Naive thymus-derived CD8-positive, alpha-beta T cell (primary cell): ENCODE measurements at places on chromosomes 11 and 22.

GRCh38 chr22:20013382-20013871 lies 3.2 kb downstream of the ARVCF start:
- H3K4me1 ChIP-seq, result peaks cover 2% of the 10 kb centered on the region
- H3K27ac ChIP-seq, result no peak overlapping the region
- no peak overlapping the region for H3K4me3 ChIP-seq
- no peaks in the 10 kb centered on the region for H3K36me3 ChIP-seq
- peak; percentile 74 for DNase-seq

GRCh38 chr11:36304351-36304750 lies 8.3 kb downstream of the PRR5L start:
- H3K4me1 ChIP-seq, result no peaks in the 10 kb centered on the region
- peaks cover 10% of the 10 kb centered on the region for H3K27me3 ChIP-seq
- no peaks in the 10 kb centered on the region for H3K36me3 ChIP-seq
- no peak overlapping the region for H3K27ac ChIP-seq
- H3K4me3 ChIP-seq, result no peak overlapping the region
- no peak for DNase-seq

GRCh38 chr22:44277386-44278135 lies 35.2 kb downstream of the SHISAL1 start:
- no peaks in the 10 kb centered on the region for H3K4me1 ChIP-seq
- H3K4me3 ChIP-seq, result no peak overlapping the region
- H3K27me3 ChIP-seq, result peaks cover 8% of the 10 kb centered on the region
- H3K36me3 ChIP-seq, result no peaks in the 10 kb centered on the region
- no peak overlapping the region for H3K27ac ChIP-seq
- no peak for DNase-seq

DNA sequence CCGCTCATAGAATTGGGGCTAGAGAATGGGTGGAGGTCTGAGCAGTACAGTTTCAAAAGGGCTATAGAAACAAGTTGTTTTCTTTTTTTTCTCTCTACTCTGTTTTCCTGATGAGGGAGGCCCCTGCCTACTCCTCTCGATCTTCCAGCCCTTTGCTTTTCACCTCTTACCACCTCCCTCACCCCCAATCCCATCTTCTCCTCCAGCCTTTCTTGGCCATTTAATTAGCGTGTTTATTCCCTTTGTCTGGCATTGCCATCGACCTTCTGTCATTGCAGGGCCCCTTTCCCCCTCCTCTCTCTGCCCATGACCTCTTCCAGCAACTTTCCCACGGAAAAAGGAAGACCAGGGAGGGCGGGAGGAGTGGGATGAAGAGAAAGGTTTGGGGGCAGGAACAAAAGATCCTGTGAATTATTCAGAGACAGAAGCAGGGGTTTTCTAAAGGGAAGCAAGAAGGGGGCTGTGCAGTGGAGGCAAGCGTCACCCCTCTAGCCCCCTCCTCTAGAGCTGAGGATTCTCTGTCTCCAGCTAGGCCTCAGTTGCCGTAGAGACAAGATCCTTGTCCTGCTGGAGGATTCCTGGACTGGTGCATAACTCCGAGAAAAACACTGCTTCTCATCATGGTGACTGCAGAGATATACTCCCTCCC lies 12.9 kb downstream of the DTX4 start:
- H3K36me3 ChIP-seq, result no peaks in the 10 kb centered on the region
- no peak overlapping the region for H3K27ac ChIP-seq
- no peaks in the 10 kb centered on the region for H3K4me1 ChIP-seq
- DNase-seq, result no peak

- H3K4me3 ChIP-seq, result no peak overlapping the region
- no peaks in the 10 kb centered on the region for H3K27me3 ChIP-seq
- H3K36me3 ChIP-seq, result peaks cover 4% of the 10 kb centered on the region
- no peaks in the 10 kb centered on the region for H3K4me1 ChIP-seq
These were observed 815.9 kb downstream of the KCNA4 start for GRCh38 chr11:29200791-29201562.

DNA sequence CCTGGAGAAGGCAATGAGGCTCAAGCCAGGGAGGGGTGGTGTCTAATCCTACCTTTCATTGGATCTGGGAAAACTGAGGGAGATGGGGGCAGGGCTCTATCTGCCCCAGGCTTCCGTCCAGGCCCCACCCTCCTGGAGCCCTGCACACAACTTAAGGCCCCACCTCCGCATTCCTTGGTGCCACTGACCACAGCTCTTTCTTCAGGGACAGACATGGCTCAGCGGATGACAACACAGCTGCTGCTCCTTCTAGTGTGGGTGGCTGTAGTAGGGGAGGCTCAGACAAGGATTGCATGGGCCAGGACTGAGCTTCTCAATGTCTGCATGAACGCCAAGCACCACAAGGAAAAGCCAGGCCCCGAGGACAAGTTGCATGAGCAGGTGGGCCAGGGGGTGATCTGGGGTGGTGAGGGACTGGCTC lies at the start of gene FOLR1:
FOLR1 (plus strand) TSS at position 180 of the 421 bp plus-strand sequence; CDS start at position 214, 34 bp downstream.
- no peak for DNase-seq
- no peaks in the 10 kb centered on the region for H3K27me3 ChIP-seq
- H3K36me3 ChIP-seq, result no peaks in the 10 kb centered on the region
- no peak within 1 kb of the TSS for H3K27ac ChIP-seq
- no peak within 1 kb of the TSS for H3K4me3 ChIP-seq
- no peaks in the 10 kb centered on the region for H3K4me1 ChIP-seq

- H3K4me1 ChIP-seq, result peaks cover 82% of the 10 kb centered on the region
- no peak for DNase-seq
- H3K36me3 ChIP-seq, result peaks cover 20% of the 10 kb centered on the region
These were observed 2.7 kb upstream of the NEAT1 start for GRCh38 chr11:65419772-65420481.

DNA sequence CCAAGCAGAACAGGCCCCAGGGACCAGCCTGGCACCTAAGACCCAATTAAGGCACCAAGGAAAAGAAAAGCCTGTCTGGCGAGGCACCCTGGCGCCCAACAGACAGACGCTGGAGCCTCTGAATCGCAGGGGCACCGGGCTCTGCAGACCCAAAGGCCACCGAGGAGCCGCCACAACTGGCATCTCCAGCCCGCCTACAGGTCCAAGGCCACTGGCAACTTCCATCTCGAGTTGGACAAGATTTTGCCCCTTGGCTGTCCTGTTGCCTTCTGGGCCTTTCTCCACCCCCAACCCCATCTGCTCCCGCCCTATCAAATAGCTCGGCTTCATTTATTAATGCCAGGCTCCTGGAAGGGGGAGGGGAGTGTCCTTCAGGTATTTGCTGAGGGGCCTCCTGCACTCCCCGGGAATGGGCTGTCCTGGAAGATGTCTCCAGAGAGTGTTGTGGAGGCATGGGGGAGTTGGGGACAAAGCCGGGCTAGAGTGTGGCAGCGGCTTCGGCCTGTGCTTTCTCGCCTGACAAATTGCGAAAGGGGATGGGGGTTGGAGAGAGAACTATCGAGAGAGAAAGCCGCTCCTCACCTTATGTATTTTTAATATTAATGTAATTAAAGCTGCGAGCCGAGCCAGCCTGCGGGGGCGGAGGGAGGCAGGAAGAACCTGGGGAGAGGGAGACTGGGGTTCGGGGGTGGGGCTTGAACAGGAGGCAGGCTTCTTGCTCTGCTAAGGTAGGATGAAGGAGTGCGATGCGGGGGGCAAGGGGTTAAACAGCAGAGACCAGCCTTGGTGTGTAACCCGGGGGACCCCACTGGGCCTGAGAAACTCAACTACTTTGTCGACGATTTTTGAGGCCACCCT lies 2.0 kb downstream of the DSCAML1 start:
- no peaks in the 10 kb centered on the region for H3K36me3 ChIP-seq
- H3K4me3 ChIP-seq, result peak overlapping the region; percentile 48

GRCh38 chr22:48578138-48579042 lies 1249.3 kb downstream of the BRD1 start:
- DNase-seq, result no peak
- peaks cover 36% of the 10 kb centered on the region for H3K27me3 ChIP-seq
- H3K4me1 ChIP-seq, result peaks cover 6% of the 10 kb centered on the region
- H3K27ac ChIP-seq, result no peak overlapping the region

- H3K27me3 ChIP-seq, result no peaks in the 10 kb centered on the region
- no peaks in the 10 kb centered on the region for H3K36me3 ChIP-seq
- peaks cover 69% of the 10 kb centered on the region for H3K4me1 ChIP-seq
- H3K27ac ChIP-seq, result peak overlapping the region; percentile 79
These were observed 76.2 kb upstream of the VPREB1 start for GRCh38 chr22:22168190-22168940.

DNA sequence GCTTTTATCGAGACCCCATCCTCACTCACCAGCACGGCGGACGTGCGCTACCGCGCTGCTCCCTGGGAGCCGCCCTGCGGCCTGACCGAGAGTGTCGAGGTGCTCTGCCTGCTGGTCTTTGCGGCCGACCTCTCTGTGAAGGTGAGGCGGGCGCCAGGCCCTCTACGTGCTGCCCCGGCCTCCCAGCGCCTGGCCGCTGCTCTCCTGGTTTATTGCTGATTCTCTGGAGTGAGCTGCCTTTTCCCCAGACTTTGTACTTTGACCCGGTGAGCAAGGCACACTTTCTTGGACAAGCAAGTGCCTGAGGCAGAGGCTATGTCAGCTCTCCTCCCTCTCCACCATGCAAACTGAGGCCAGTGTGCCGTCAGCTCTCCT lies 6.5 kb downstream of the TPCN2 start:
- no peaks in the 10 kb centered on the region for H3K27me3 ChIP-seq
- DNase-seq, result no peak
- H3K36me3 ChIP-seq, result peaks cover 6% of the 10 kb centered on the region
- H3K4me3 ChIP-seq, result no peak overlapping the region
- H3K27ac ChIP-seq, result no peak overlapping the region

- no peaks in the 10 kb centered on the region for H3K4me1 ChIP-seq
- no peak overlapping the region for H3K27ac ChIP-seq
- DNase-seq, result no peak
- no peaks in the 10 kb centered on the region for H3K36me3 ChIP-seq
- peaks cover 9% of the 10 kb centered on the region for H3K27me3 ChIP-seq
These were observed 203.7 kb downstream of the MN1 start for GRCh38 chr22:27597703-27598444.

DNA sequence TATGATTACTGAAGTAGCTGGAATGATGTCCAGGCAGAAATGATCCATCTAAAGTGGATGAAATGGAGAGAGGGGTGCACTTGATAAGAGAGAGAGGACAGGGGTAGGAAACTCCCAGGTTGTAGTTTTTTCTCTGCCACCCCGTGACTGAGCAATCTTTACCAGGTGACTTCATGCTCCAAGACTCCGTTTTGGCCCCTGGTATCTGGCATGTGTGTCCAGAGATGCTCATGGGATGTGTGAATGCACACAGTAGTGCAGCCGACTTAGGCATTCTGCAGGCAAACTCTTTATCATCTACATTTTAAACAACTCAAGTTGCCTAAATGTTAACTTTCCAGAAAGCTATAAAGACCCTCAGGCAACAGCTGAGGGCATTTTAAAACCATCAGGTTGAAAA lies 189.3 kb upstream of the SEZ6L start:
- H3K36me3 ChIP-seq, result no peaks in the 10 kb centered on the region
- DNase-seq, result no peak
- H3K27ac ChIP-seq, result no peak overlapping the region
- H3K4me3 ChIP-seq, result no peak overlapping the region
- H3K27me3 ChIP-seq, result peaks cover 38% of the 10 kb centered on the region

DNA sequence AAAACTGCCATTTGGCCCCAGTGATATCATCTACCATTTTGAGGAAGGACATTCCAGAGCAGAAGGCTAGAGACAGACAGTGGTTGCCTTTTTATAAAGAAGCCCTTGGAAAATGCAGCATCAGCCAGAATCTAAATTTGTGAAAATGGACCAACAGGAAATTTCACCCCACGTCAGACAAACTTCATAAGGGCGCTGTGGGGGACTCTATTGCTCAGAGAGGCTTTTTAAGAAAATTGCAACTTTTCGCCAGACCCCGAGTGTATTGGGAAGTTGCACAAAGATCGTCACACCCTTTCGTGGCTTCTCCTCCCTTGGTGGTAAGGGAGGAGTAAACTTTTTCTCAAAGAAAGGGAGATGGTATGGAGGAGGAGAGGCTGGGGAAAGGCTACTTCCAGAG lies 12.3 kb upstream of the ALX4 start:
- no peaks in the 10 kb centered on the region for H3K36me3 ChIP-seq
- peaks cover 99% of the 10 kb centered on the region for H3K27me3 ChIP-seq
- H3K27ac ChIP-seq, result no peak overlapping the region

DNA sequence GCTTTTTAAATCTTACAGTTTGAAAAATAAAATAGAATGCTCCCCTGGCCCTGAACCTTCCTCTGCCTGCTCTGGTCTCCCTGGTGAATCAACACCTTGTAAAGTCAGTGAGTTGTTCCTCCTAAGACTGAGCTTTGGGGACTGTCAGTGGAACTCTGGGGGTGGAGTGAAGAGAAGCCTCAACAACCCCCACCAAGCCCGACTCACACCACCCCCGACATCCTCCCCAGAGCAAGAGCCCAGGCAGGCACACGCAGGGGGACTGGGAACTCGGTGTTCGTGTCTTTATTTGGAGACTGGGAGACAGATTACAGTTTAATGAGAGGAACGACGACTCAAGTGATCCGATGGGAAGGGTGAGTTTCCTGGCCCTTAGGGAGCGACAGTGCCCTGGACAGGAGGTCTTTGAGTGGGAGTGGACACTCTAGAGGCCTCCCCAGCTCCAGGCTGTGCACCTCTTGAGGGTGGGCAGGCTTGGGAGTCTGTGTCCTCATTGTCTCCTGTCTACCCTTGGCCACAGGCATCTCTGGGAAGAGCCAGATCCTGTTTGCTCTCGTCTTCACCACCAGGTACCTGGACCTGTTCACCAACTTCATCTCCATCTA lies 6.2 kb downstream of the KDELR3 start:
- no peaks in the 10 kb centered on the region for H3K4me1 ChIP-seq
- no peak overlapping the region for H3K27ac ChIP-seq
- no peak for DNase-seq
- H3K27me3 ChIP-seq, result no peaks in the 10 kb centered on the region
- no peaks in the 10 kb centered on the region for H3K36me3 ChIP-seq

- no peaks in the 10 kb centered on the region for H3K27me3 ChIP-seq
- no peak overlapping the region for H3K4me3 ChIP-seq
- H3K27ac ChIP-seq, result no peak overlapping the region
These were observed 80.7 kb downstream of the MORC2 start for GRCh38 chr22:30887861-30888260.

DNA sequence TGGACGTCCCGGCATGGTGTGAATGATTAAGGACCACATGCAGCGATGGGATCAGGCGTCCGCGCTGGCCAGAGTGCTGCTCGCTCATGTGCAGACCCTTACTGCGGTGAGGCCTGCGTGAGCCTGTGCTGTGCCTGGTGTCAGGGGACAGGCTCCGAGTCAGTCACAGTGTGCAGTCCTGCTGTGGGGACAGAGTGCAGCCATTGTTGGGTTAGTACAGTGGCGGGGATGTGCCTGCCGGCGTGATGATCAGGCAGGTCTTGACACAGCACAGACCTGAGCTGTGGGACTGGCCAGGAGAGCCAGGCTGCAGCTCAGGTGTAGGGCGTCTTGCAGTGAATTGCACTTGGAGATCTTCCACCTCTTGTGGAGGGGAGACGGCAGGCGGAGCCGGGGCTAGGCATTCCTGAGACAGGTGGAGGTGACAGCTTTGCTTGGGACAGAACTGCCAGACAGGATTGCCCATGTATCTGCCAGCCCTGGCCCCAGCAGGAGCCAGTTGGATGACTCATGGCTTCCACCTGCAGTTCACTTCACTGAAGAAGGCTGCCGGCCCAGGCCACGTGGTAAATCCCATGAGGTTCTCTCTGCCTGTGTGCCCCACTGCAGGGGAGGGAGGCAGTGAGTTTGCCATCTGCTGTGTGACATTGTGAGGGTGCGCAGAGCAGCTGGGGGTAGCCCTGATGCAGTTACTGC lies 17.3 kb downstream of the TRMU start:
- no peaks in the 10 kb centered on the region for H3K36me3 ChIP-seq
- H3K27me3 ChIP-seq, result no peaks in the 10 kb centered on the region
- H3K4me3 ChIP-seq, result no peak overlapping the region
